ENCODE measurements at places on chromosomes 3 and 15.
A peak's percentile ranks its signal among the peaks of the same experiment; 100 is the strongest.

DNA sequence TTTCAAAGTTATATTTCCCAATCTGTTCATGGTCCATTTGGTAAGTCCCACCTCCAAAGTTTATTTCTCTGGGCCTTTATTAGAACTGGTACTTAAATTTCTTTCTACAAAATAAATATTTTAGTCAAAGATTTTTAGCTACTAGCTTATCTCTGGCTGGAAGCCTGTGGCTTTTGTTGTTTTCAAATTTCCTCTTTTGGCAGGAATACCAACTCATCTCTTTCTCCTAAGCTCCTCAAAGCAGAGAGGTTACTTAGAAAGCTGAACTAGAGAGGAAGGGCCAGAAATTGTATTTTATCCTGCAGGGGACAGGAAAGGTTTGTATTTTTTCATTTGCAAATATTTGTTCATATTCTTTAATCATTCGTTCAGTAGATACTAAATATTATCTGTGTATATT lies 227.8 kb downstream of the TBL1XR1 start:
- no peak for DNase-seq

GRCh38 chr15:74833376-74834107 lies 7.1 kb downstream of the CPLX3 start:
- no peak for DNase-seq

DNA sequence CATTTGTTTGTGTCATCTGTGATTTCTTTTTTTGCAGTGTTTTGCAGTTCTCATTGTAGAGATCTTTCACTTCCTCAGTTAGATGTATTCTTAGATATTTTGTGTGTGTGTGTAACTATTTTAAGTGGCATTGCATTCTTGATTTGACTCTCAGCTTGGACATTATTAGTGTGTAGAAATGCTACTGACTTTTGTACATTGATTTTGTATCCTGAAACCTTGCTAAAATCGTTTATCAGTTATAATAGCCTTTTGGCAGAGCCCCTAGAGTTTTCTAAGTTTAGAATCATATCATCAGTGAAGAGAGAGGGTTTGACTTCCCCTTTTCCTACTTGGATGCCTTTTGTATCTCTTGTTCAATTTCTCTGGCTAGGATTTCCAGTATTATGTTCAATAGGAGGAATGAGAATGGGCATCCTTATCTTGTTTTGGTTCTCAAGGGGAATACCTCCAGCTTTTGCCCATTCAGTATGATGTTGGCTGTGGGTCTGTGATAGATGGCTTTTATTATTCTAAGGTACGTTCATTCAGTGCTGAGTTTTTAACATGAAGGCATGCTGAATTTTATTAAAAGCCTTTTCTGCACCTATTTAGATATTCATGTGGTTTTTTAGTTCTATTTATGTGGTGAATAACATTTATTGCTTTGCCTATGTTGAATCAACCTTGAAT lies 211.7 kb downstream of the MBNL1 start:
- no peak for DNase-seq

GRCh38 chr3:30933478-30934207 lies 39.2 kb upstream of the GADL1 start:
- no peak for DNase-seq

DNA sequence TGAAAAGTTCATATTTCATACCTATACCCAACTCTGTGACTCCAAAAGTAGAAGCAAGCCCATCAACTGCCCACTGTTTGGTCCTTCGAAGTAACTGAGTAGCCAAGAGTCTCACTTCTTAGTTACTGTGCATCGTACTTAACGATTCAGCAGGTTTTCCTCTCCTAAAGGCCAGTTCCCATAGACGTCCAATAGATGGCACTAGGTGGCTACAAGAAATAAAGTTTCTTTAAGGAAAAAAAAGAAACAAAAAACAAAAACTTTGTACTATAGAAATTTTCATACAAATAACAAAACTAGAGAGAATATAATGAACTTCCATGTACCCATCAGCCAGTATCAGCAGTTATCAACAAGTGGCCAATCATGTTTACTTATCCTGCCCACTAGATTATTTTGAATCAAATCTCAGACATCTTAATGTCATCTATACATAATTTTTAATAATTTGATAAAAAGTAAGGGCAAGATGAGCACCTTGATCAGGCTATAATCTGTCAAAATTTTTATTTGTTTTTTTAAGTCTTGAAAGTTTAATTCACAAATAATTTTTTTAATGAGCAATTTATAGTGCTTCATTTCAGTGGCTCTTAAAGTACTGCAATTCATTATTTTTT lies 63.8 kb upstream of the ACP3 start:
- peak; percentile 15 for DNase-seq

DNA sequence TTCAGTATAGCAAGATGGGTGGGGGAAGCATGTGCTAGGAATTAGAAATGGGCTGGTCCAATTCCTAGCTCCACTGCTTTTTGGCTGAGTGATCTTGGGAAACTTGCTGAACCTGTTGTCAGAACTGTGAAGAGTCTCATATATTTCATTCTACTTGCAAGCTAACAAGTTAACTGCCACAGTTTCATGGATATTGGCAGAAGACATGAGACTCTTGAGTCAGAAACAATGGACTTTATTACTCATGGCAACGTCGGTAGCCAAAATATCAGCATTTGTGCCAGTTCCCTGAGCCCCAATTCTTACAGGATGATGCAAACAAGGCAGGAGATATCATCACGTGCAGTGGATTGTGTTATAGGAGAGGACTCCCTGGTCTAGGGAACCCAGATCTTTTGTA lies 26.6 kb upstream of the PLAAT1 start:
- no peak for DNase-seq

GRCh38 chr3:73601011-73601410 lies 23.7 kb downstream of the PDZRN3 start:
- DNase-seq: no peak

- DNase-seq: no peak
These were observed 32.3 kb downstream of the CLDN1 start for GRCh38 chr3:190289989-190290388.

GRCh38 chr15:84937144-84937543 lies 44.5 kb upstream of the PDE8A start:
- DNase-seq: no peak

DNA sequence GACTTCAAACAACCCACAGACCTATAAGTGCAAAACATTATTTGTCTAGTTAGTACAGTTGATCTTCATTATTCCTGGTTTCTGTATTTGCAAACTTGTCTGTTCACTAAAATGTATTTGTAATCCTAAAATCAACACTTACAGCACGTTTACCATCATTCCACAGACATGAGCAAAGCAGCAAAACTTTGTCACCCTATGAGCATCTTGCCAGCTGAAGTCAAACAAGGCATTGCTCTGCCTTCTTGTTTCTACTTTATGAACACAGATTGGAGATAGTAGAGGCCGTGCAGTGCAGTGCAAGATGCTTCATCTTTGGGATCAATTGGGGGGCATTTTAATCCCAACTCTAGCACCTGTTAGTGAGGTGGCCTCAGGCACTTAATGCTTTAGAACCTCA lies 202.1 kb downstream of the NLGN1 start:
- no peak for DNase-seq

- DNase-seq: peak; percentile 25
These were observed 630 bp downstream of the SNRK start for GRCh38 chr3:43286841-43287499.

- peak; percentile 50 for DNase-seq
These were observed 4.5 kb upstream of the PARP15 start for GRCh38 chr3:122572940-122573412.

DNA sequence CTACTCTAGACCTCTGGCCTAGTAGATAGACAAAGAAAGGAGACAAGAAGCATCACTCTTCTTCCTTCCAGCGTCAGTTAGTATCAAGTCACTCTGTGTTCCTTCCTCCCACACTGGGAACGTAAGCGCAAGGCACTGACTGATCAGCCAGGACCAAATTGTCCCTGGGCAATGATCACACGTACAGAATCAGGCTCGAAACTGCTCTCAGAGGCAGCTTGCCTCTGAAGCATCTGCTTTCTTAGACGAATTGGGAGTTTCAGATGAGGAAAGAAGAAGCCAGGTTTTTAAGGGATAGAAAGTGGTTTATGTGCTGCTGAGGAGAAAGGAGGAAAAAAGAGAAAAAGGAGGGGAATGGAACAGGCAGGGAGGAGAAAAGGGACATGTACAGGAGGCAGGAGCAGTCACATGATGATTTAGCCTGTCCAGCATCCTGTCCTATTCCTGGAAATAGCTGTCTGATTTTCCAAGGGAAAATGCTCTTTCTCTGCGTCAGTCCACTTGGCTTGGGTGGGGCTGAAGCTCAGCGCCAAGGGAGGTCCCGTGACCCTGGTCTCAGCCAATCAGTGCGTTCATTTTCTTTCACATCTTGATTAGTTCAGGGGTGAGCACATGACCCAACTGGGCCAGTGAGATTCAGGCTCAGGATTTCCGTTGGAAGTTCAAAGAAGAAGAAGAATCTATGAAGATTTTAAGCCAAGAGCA lies 102.0 kb upstream of the PRICKLE2 start:
- DNase-seq: no peak

DNA sequence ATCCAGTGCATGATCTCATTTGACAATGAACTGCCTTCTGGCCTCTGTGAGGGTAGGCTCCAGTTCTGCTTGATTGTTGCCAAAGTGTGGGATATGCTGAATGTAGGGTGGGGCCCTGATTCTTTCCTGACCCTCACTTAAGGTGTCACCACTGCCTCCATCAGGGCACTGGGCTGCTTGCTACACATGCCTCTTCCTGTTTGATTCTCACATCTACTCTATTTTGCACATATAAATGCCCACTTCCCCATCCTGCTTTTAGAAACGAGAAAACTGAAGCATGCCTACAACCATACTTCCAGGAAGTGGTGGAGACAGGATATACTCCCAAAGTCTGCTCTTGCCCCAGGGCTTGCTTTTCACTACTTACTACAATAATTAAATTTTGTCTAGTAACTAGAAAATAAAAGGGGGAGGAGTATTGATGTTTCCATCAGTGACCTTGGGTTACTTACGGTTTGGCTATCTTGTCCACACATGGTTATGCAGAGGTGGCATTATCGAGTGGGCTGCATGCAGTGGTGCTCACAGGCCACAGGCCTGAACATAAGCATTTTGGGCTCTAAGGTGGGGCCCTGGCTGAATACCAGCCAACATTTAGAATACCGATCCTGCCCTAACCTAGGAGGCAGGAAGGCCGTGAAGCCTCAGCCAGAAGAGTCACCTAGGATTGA lies 6.7 kb downstream of the ZDHHC3 start:
- DNase-seq: peak; percentile 21

DNA sequence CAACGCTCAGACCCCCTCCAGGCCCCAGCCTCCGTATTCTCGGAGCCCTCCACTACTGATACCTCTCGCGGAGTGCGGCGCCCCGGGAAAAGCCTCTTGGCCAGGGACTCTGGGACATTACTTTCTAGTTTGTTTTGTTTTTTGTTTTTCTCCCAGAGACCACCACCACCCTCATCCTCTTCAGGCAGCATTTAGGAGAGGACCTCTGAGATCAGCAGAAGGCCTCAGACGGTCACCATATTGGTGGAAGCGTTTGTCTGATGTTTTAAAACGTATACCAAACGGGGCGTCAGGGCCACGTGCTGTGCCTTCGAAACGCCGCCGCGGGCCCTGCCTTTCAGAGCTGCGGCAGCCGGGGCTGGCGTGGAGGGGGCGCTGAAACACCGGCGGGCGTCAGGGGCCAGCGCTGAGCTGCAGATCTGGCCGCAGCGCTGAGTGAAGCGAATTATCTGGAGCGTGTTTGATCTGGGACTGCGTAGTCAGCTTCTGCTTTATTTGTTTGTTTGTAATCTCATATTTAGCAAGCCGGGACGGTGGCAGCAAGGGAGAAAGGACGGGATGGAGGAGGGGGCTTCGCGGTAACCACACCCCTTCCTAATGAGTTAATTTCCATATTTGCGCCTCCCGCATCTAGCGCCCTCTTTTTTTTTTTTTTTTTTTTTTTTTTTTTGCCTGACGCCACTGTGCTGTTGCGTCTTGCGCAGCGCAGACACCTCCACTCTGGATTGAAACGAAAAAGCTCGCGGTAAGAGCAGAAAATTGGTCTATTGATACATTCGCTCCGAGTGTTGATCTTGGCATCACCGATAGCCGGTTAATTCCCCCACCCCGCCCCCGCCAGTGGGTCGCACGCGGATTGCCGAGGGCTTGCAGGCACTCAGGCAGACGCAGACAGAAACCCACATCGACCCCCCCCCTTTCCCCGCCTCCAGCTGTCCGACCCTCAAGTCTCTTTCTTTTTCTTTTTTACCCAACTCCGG lies 14.9 kb downstream of the SOX2 start:
- no peak for DNase-seq

DNA sequence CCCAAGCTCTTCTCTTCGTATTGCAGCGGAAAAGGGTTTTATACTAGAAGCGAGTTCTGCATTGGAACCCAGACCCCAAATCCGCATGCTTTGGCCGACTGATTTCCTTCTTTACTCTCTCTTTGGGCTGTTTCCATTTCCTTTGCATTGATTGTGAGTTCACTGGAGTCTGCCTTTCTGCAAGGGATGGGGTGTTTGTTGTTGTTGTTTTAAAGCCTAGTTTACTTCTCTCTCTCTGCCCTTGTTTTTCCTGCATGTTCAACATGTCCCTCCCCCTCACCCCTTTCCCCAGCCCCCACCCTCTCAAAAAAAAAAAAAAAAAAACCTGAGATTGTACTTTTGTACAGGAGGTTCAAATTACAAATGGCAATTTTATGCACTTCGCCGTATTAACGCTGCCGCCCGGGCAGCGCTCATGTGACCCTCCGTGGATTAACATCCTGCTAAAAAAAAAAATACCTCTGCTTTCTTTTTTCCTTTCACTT lies 2.2 kb downstream of the NR2F2 start:
- DNase-seq: no peak

DNA sequence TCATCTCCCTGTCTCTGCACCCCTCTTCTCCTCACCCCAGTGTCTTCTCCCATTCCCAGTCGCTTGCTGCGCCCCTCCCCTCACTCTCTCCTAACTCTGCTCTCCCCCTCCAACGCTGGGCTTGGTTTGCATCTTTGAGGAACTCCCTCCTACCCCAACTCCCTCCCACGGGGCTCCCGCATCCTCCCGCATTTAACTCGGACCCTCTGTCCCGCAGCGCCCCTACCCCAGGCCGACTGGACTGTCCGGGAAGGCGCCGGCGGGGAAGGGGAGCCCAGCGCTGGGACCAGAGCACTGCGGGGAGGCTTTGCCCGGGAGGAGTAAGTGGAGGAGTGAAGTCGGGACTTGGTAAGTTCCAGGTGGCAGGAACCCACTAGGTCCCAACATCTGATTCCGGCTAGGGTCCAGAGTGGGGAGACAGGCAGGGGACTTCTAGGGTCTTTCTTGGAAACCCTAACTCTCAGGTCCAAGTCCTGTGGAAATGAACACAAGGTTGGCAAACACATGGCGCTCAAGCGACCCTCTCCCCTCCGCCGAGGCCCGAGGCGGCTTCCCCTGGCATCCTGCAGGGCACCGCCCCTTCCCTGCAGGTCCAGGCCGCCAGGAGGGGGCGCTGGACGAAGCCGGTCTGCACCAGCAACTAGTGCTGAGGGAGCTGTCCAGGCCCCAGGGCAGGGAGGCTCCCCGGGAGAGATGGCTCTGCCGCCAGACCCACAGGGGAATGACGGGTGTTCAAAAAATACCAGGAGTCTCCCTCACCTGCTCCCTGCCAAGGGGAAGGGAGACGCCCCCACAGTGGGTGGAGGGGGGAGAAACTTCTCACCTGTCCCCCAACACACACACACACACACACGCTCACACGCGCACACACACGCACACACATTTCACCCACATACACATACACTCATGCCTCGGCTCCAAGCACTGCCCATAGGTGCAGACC lies 53.2 kb downstream of the LHFPL4 start:
- peak; percentile 37 for DNase-seq

All from CD4-positive, alpha-beta T cell treated with Interleukin-4 for 1 hour (primary cell).